ENCODE measurements at places on chromosomes 3 and 15.

DNA sequence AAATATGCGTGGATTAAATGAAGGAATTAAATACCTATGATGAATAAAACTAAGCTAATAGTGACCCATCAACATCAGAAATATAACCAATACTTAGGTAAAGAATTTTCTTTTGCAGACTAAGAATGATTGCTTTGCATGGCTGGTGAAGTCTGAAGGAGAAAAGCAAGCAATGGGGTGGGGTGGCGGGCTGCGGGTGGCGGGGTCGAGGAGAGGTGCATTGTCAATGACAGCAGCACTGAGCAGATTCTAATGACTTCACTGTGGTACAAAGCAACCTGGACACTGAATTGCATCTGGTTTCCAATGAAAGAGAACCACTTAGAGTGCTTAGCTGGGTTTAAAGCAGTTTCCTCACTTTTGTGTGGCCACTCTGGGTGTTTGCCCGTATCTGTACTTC lies 171.5 kb upstream of the IL12A start:
- no peak for DNase-seq

DNA sequence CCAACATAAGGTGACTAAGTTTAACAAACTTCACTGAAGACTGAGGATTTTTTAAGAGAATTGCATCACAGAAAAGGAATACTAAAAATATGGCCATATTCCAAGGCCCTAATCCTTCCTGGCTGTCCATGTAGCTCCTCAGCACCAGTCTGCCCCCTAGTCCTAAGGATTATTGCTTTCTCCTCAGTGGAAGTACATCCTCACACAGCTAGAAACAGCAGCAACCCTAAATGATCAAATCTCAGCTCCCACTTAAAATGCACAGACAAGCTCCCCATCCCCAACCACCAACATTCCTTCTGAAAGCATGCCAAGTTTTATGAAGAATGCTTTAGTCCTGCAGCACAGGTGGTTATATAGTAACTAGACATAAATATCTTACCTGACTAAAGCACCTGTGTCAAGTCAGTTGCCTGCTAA lies 14.7 kb downstream of the ST3GAL6 start:
- no peak for DNase-seq

DNA sequence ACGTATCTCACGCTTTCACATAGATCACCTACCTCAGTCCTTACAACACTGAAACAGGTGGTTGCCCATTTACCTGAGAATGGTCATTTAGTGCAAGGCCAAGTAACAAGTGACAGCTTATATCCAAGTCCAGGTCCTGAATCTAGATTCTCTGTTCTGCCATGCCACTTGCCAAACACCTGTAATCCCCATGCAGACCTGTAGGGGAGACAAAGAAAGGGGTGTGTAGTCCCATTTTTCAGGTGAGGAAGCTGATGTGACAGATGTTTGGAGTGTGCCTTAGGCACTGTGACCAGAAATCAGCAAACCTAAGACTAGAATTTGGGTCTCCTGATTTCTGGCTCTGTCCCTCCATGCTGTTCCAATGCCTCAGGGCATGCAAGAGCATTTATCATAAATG lies 12.7 kb downstream of the ZNF35 start:
- DNase-seq, result no peak

DNA sequence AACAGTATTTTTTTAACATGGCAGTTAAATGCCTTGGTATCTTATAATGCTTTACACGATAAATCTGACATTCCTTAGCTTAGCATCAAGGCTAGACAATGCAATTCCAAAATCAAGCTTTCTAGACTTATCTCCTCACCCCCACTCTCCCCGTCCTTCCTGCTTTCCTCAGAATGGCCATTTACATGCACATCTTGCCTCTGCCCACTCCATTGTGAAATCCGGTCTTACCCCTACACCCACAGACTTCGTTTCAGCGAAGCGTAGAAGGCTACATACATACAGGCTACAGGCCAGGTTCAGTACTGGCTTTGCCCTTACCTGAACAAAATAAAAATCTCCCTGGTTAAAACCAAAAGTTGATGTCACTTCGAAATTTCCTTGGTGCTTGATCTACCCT lies 58.6 kb upstream of the SLC12A8 start:
- DNase-seq, result no peak

- no peak for DNase-seq
Observed at GRCh38 chr15:95799286-95800200, 531.0 kb upstream of the NR2F2 start.

- DNase-seq, result no peak
Observed at GRCh38 chr15:62453981-62454380, 288.9 kb upstream of the C2CD4B start.

DNA sequence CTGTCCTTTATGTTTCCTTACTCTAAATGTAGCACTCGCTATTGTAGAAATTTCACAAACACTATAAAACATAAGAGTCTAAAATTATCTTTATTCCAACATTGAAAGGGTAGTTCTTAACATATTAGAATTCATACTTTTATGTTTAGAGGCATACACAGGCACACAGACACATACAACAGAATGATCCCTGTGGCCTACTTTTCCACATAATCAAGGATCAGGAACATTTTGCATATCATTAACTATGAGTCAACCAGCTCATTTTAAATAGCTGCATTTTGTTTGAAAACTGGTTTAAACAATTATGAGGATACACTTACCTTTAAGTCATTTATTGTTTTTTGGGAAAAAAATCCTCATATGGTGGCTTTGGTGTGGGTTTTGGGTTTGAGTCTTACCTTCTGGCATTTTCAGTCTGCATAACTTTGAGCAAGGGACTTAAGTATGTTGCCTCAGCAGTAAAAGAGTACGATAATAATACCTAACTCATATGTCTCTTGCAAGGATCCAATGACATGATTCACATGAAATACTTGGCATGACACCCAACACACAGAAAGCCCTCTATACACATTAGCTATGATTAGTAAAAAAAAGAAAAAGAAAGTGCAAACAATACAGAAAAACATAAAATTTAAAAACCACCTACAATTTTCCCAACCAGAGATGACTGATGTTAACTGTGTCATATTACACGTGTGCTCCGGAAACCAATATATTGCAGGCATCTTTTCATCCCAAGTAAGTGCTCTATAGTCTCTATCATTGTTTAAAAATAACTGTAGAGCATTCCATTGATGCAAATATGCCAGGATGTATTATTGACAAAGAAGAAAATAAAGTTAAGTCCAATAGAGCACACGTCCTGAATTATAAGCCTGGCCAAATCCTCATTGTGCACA lies 213.1 kb upstream of the ADAMTS9 start:
- no peak for DNase-seq

GRCh38 chr15:81111018-81111417 lies 23.1 kb upstream of the CFAP161 start:
- no peak for DNase-seq

- DNase-seq, result no peak
Observed at GRCh38 chr3:135891121-135891520, 74.4 kb upstream of the PPP2R3A start.

- no peak for DNase-seq
Observed at GRCh38 chr3:48493203-48493501, 10.8 kb downstream of the SHISA5 start.

DNA sequence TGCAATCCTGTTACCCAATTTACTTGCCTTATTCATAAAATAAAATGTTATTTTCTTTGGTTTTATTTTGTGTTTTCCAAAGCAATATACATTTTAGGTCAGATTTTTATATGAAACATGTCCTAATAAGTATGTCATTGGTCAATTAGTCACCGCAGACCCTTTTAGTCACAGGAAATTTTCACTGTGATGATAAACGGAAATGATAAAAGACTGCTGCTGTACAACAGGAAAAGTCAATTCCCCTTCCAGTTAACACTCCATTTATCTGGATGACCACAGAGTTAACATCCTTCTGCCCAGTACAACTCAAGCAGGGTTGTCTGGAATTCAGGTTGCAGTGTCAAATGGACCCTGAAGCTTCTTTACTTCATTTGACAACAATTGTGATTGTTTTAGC lies 175.2 kb downstream of the LSAMP start:
- no peak for DNase-seq

GRCh38 chr3:122773944-122774509 lies 19.6 kb downstream of the HSPBAP1 start:
- no peak for DNase-seq

DNA sequence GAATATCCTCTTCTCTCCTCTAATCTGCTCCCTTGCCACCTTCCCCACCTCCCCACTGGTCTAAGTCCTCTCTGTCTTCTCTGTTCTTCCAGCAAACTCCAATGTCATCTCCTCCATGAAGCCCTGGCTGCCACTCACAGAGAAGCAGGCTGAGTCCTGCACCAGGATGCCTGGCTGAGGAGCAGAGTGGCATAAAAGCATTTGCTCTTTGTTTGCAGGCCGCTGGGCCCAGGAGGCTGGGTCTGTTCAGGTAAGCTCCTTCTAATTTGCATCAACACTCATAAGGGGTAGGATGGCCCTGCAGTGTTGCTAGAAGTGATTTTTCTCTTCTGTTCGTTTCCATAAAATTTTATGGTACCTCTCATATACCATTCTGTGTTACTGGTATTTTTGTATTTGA lies 43.2 kb upstream of the KLHL25 start:
- no peak for DNase-seq

DNA sequence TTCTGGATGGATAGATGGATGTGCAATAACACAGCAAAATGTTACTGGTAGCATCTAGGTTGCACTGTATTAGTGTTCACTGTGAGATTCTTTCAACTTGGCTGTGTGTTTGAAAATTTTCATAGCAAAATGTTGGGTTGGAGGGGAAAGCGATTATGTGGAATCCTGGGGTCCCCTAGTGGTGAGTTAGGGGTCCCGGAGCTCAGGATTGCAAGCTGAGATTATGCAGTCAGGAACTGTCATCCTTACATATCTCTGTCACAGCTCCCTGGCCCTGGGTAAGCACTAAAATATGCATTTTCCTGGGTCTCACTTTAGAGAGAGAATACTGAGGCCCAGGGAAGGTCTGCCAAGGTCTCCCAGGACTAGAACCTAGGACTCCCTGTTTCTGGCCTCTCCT lies 77.2 kb downstream of the CEMIP start:
- no peak for DNase-seq

DNA sequence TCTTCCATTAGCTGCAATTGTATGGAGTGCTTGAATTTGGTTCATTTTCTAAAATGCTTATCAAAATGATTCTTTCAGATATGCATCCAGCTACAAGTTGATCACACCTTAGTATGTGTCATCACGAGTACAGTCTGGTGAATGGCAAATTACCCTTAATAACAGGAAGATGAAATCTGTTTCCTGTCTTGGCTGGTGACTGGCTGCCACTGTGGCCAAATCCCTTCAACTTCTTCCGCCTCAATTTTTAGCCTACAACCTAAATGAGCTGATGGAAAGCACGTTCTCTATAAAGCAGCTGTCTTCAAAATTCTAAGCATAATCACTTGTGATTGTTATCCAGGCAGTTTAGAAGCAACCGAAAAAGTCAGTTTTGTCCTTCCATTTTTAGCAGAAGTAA lies 387.1 kb upstream of the NECTIN3 start:
- DNase-seq, result no peak

DNA sequence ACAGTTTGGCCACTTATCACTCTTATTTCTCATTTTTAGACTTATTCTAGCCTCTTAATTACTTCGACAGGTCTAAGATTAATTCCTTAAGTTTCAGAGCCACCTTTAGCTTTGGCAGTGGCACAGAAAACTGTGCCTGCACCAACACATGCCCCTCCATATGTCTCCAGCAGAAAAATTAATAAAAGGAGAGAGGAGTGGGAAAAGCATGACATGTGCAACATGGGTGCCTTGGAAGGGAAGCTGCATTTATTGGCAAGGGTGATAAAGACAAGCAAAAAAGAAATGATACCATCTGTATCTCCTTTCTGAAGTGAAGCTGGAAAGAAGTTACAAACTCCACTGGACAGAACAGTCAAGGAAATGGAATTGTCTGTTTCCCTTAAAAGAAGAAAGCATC lies 121.7 kb upstream of the CFAP20DC start:
- DNase-seq, result no peak

DNA sequence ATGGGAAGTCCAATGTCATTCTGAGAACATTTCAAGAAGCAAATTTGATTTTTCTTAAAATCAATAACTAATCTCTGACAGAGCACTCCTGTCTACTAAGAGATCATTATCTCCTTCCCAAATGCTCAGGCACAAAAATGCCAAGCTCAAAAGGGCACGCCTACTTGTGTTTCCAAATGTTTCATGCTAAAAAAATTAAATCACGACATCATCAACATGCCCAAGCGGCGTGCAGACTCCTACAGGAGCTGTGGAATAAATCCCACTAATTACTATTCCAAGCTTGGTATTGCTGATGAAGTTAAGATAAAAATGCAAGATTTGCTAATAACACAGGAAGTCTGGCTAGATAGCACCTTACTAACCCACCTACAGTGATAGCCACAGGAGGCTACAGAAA lies 140.8 kb downstream of the OSBPL10 start:
- no peak for DNase-seq

GRCh38 chr15:38411902-38412301 lies 42.0 kb upstream of the FAM98B start:
- no peak for DNase-seq

DNA sequence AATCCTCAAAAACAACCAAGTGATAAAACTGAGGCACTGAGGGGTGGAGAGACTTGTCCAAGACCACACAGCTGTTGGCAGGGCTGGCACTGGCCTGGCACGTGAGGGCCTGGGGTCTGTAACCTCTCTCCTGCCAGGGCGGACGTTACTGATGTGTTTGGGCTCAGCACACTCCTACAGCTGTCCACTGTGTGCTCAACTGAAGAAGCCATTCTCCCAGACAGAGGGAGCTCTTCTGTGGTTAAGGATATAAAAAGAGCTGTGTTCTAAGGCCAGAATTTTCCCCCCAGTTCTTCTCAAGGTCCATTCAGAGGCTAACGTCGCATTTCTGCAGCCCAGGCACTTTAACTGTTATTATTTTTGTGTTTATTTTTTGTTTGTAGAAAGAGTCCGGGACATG lies 429.0 kb upstream of the ATP11B start:
- no peak for DNase-seq

DNA sequence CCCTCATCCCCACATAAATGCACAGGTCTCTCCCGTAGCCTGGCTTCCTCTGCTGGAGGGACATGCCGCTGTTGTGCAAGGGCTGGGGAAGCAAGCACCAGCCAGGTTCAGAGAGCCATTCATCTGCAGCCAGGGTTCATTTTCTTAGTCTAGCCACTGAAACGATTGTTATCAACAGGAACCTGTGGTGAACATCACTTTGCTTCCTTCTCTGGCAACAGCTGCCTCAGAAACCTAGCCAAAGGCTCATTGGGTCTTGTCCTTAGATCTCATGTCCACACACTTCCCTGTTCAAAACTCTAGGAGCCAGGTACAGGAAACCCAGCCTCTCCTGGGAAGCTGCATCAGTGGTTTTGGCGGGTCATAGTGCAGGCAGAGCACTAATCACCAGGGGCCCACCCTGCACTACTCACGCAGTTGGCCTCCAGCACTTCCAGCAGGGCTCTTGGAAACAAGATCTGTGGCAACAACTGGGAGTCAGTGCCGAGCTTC lies 47.0 kb downstream of the OXNAD1 start:
- DNase-seq, result no peak
